ENCODE measurements at places on chromosomes 1 and 21.

DNA sequence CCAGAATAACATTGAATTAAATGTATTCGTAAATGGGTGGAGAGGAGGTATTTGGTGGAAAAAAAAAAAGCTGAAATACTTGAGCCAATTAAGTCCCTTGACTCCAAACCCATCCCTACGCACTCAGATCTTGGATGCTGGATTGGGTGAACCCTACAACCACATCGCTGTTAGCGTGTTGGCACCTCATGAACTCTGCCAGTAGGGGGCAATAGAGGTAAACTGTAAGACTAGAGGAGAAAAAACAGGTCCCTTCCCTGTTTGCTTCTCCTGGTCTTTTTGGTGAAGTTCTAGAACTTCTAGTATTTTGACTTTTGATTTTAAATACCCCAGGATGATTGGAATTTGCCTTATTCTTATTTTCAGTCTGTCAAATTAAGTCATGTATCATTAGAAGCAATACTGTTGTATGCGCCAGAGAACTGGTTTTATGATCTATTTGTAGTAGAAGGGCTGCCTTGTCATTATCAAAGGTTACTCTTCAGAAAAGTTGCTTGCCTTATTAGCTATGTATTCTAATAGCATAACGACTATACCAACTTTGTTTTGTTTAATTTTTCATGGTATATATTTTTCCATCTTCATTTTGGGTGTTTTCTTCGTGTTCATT is 1.9 kb upstream of the OR13G1 start:
- peak; percentile 11 for DNase-seq

DNA sequence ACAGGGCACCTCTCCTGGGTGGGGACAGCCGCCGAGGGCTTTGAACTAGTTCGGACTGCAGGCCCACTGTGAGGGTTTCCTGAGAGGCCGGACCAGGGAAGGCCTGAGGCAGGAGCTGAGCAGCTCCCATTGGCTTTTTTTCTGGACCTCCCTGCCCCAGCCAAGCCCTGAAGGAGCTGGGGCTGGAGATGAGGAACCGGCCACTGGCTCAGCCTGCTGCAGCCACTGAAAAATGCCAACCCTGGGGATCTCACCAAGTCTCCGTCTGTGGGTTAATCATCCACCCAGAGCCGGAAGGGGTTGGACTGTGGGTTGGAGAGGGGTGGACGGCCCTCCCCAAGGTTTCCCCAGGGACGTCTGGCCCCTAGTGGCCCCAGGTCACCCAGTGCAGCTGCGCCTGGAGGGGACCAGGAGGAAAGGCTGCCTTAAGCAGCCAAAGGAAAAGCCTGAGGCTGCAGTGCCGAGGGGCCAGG is 2.5 kb downstream of the VWA1 start:
- no peak for DNase-seq

DNA sequence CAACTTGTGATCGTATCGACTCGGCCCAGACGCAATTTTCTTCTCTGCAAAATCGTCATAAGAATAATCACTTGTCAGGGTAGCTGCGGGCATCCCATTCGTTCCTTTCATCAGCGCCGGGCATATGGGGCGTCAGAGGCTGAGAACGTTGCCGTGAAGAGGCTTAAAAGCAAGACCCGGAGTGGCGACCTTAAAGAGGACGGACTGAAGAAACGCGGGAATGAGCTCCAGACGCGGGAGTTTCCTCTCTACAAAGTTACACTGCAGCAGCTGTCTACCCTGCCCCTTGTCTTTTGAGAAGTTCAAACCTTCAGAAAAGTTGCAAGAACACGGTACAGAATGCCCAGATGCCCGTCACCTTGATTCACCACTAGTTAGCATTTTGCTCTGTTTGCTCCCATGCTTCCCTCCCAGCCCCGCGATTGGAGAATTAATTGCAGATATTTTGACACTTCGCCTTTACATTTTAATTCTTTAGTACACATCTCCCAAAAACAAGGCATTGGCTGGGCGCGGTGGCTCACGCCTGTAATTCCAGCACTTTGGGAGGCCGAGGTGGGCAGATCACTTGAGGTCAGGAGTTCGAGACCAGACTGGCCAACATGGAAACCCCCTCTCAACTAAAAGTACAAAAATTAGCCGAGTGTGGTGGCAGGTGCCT is 967 bp downstream of the CENPS start:
- DNase-seq, result peak; percentile 7

GRCh38 chr1:225664762-225665161 is 11.8 kb upstream of the ENAH start:
- no peak for DNase-seq

DNA sequence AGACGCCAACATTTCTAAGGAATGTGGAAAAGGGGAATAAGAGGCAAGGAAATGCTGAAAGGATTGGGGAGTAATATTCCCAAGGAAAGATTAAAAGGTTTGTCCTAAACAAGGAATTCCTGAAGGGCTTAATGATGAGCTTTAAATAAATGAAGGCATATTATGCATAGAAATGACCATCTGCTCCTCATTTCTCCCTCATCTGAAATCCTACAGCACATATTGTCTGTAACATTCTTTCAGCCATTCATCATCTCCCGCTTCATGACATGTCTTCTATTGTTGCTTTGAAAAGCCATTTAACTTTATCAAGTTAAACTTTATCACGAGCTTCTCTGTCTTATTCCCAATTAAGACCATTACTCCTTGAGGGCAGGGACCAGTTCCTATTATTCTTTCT is 608.7 kb upstream of the PLXNA2 start:
- no peak for DNase-seq

DNA sequence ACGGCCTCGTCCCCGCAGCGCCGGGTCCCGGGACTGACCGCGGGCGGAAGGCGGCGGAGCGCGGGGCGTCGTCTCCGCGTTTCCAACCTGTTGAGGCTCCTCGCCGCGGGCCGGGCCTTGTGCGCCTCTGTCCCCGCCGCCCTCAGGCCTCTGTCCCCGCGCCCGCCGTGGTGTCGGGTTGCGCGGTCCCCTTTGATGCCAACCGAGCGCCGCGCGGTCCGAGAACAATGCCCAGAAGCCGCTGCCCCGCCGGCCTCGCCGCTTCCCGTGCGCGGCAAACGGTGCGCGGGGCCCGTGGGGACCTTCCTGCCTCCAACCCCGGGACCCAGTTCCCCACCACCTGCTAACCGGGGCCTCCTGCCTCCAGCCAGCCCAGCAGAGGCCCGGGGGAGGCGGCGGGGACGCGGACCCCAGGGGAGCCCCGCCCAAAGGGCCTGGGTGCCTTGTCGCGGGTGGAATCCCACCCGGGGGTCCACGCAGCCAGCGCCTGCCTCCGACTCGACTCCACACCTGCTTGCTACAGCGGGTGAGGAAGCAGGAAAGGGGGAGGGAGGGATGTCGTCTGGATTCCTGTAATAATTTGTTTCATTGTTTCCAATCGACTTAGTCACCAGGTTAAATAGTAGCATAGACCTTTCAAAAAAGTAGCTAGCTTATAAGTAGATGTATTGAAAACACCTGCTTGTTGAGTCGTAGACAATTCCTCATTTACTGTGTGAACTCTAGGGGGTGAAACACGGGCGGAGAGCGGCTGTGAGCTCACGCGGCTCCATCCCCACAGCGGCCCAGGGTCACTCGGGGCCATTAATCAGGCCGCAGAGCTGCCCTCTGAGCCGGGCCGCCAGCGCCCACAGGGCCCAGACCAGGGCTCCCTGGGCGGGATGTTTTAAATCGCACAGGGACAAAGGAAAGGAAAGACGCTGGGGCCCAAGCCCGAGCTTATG is 1.1 kb downstream of the COL18A1 start:
- no peak for DNase-seq

- DNase-seq, result no peak
Measured at GRCh38 chr1:100485855-100486258, 52.1 kb upstream of the GPR88 start.

DNA sequence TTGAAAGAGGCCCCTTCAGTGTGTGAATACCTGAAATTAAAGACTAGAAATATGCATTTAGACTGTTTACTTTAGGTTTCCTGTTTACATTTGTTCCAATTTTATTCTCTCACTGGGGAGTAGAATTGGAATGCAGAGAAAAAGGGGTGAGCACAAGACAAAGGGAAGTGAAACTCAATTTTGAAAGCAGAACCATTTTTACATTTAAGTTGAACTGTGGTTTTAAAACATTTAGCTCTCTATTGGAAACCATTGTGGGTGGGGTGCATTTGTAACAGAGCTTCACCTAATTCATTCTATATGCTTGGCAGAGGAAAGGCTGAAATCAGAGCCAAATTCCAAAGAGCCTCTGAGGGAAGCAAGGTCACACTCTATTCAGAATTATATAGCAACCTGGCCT is 235.3 kb upstream of the C1orf105 start:
- no peak for DNase-seq

DNA sequence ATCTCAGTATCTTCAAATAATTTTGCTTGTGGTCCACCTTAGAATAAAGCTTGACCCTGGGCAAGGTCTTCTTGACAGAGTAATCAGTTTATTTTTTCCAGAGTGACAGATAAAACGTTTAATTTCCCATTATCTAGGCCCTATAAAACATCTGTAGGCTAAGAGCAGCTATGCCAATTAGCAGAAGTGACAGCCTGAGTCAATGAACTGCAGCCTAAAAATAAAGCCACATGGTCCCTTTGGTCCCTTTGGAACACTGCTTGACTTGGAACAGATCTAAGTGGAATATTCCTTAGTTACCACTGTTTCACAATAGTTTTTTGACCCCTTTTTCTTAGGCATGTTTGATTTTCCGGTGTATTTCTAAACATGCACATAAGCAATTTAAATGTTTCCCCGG is 6.3 kb upstream of the RGS13 start:
- DNase-seq, result no peak

Measured in HFFc6 (cell line).